ENCODE measurements at places on chromosomes 2 and 18. TPM values are rescaled to one million over a fixed set of nuclear protein-coding genes. Genes with fewer than 3 reads are reported as not detected.

GRCh38 chr18:30674596-30674995 lies 367.9 kb downstream of the DSC3 start:
- no peak for DNase-seq
- H3K27me3 ChIP-seq: no peaks in the 10 kb centered on the region
- H3K4me1 ChIP-seq: no peaks in the 10 kb centered on the region
- no peak overlapping the region for H3K27ac ChIP-seq

DNA sequence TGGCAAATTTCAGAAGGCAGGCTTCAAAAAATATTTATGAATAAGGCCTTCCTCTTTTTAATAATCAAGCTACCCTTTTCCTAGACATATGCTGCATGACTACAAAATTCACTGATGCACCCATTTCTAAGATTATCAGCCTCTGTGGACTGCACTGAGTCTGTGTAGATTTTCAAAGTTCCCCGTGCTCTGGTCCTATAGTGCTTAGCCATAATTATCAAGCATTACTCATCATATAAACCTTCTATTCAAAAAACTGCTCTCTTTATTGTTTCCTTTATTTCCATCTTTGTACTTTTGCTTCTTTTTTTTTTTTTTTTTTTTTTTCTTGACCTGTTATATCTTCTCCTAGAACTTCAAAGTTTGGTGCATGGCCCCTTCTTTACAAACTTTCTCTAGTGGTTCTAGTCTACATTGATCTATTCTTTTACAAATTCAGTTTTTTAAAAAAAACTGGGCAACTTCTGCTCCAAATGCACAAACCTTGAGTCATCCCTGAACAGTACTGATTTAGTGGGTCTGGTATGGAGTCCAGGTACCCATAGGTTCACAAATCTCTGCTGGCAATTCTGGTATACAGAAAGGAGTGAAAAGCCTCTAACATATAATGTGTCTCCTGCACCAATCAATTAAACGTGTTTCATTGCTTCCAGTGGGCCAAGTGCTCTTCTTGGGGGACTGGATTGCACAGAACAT lies 481.9 kb downstream of the NUP35 start:
- H3K4me1 ChIP-seq: no peaks in the 10 kb centered on the region
- no peak overlapping the region for H3K4me3 ChIP-seq
- H3K36me3 ChIP-seq: no peaks in the 10 kb centered on the region
- no peaks in the 10 kb centered on the region for H3K27me3 ChIP-seq
- no peak overlapping the region for H3K27ac ChIP-seq

DNA sequence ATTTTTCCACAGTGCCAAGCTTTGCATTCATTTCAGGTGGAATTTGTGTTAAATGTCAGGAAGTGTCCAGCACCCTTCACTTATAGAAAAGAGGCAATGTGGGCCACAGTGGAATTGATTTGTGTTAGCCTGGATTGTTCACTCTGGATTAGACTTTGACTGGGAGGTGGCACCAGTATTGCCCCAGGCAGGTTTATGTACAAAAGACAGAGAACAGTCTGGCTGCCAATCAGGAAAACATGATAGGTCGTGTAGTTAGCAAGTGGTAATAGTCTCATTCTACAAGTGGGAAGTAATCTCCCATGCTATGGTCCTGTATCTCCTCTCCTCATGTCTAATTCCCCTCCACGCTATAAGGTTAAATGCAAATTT lies 45.6 kb downstream of the RAB27B start:
- H3K36me3 ChIP-seq: no peaks in the 10 kb centered on the region
- no peak overlapping the region for H3K4me3 ChIP-seq
- peaks cover 5% of the 10 kb centered on the region for H3K4me1 ChIP-seq
- no peak overlapping the region for H3K27ac ChIP-seq

GRCh38 chr2:190528521-190529001 lies 6.0 kb downstream of the NEMP2 start:
- H3K27ac ChIP-seq: no peak overlapping the region
- peaks cover 77% of the 10 kb centered on the region for H3K4me1 ChIP-seq
- no peaks in the 10 kb centered on the region for H3K27me3 ChIP-seq
- peaks cover 14% of the 10 kb centered on the region for H3K36me3 ChIP-seq
- DNase-seq: no peak
- H3K4me3 ChIP-seq: no peak overlapping the region

- H3K4me3 ChIP-seq: no peak overlapping the region
- H3K36me3 ChIP-seq: no peaks in the 10 kb centered on the region
- no peaks in the 10 kb centered on the region for H3K4me1 ChIP-seq
- no peak overlapping the region for H3K27ac ChIP-seq
- DNase-seq: peak; percentile 4
Measured at GRCh38 chr2:127663566-127664064, 11.7 kb downstream of the LIMS2 start.

GRCh38 chr18:37395138-37395537 lies 170.5 kb downstream of the CELF4 start:
- DNase-seq: no peak
- no peaks in the 10 kb centered on the region for H3K36me3 ChIP-seq
- H3K4me3 ChIP-seq: no peak overlapping the region
- peaks cover 20% of the 10 kb centered on the region for H3K27me3 ChIP-seq
- no peaks in the 10 kb centered on the region for H3K4me1 ChIP-seq

DNA sequence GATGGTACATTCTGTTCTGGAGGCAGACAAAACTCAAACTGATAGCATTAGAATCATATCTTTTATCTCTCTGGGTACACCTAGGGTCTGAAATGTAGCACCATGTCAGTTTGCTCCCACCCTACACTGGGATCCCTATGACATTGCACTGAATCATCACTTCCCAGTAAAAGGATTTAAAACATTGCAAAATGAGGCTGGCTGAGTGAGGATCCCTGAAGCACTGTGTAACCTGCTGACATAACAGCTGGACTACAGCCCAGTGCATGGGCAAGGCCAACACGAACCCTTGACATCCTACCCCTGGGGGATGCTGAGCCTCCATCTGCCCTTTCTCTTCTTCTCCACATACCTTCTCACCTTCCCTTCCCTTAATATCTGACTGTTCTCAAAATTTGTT lies 253.2 kb downstream of the TTC32 start:
- H3K4me3 ChIP-seq: no peak overlapping the region
- H3K36me3 ChIP-seq: no peaks in the 10 kb centered on the region
- H3K27me3 ChIP-seq: no peaks in the 10 kb centered on the region
- H3K4me1 ChIP-seq: no peaks in the 10 kb centered on the region
- DNase-seq: no peak

- H3K27ac ChIP-seq: no peak overlapping the region
- H3K4me1 ChIP-seq: peaks cover 14% of the 10 kb centered on the region
- no peak overlapping the region for H3K4me3 ChIP-seq
- DNase-seq: no peak
Measured at GRCh38 chr18:58898010-58898799, 33.5 kb downstream of the ZNF532 start.

DNA sequence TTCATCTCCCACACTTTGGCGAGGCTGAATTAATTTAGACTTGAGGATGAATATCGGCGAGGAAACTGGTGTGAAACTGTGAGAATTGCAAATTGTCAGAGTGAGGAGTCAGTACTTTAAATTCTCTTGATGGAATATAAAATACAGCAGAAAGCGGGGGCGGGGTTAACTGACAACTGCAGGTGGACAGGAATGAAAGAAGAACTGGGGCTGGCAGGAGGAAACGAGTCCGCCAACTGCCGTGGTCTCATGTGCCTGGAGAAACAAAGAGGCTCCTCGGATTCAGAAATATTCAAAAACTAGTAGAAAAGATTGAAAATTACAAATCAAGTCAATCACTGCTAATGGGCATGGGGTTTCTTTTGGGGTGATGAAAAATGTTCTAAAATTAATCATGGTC lies 44.3 kb downstream of the MOGAT1 start:
- peaks cover 22% of the 10 kb centered on the region for H3K27me3 ChIP-seq
- H3K27ac ChIP-seq: no peak overlapping the region
- H3K4me3 ChIP-seq: no peak overlapping the region
- DNase-seq: no peak
- no peaks in the 10 kb centered on the region for H3K4me1 ChIP-seq
- no peaks in the 10 kb centered on the region for H3K36me3 ChIP-seq

DNA sequence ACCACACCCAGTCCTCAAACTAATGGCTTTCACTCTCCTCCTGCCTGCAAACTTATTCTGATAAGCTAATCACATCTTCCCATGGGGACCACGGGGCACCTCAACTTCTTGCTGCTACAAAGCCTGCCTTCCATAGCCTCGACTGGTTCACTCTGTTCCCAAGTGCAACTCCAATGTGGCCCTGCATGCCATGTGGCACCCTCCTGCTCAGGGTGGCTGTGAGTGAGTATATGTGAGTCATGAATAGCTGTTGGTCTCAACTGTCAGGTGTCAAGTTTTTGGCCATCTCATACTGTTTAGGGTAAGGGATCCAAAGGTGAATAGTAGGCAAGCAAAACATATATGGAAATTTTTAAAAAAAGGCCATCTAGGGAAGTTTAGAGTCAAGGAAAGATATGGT lies 276.1 kb upstream of the DCC start:
- H3K27me3 ChIP-seq: no peaks in the 10 kb centered on the region
- H3K36me3 ChIP-seq: no peaks in the 10 kb centered on the region
- no peak overlapping the region for H3K4me3 ChIP-seq
- no peaks in the 10 kb centered on the region for H3K4me1 ChIP-seq
- DNase-seq: no peak

DNA sequence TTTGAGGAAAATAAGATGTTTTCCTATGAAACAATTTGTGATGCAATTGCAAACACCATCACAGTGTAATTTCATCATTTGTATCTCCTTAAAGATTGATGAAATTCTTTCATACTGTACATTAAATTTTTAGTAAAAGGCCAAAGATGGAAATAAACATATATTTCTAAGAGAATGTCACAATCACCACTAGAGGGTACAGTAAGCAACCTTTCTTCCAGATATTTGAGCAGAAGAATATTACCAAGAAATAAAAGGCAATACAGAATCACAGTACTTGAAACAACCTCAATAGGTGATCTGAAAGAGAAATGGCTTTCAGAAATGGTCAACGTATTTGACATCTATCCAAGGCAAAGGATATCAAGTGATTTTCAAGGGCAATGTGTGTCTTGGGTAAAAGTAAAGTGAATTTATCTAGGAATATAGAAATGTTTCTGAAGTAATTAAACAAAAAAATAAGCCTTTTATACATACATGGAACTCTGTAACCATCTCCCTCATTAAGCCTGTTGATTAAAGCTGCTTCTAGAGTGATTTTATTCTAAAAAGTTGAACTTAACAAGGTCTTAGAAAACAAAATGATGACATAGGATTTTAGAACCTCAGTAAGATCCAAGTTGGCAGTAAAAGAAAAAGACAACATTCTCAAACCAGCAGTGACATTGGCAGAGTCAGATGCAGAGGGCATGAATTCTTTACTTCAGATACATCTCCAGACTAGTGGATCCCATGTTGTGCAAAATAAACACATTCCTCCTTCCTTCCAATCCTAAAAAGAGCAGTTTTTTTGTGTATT lies 90.3 kb upstream of the SESTD1 start:
- no peaks in the 10 kb centered on the region for H3K36me3 ChIP-seq
- no peak for DNase-seq
- no peak overlapping the region for H3K27ac ChIP-seq
- no peak overlapping the region for H3K4me3 ChIP-seq
- no peaks in the 10 kb centered on the region for H3K4me1 ChIP-seq

- no peak overlapping the region for H3K4me3 ChIP-seq
- no peak overlapping the region for H3K27ac ChIP-seq
- no peak for DNase-seq
- H3K27me3 ChIP-seq: no peaks in the 10 kb centered on the region
- H3K4me1 ChIP-seq: no peaks in the 10 kb centered on the region
Measured at GRCh38 chr18:4130734-4131719, 324.1 kb downstream of the DLGAP1 start.

- no peaks in the 10 kb centered on the region for H3K36me3 ChIP-seq
- DNase-seq: no peak
Measured at GRCh38 chr18:71902482-71902881, 641.7 kb downstream of the CBLN2 start.

GRCh38 chr2:237012004-237012403 lies 73.7 kb upstream of the COPS8 start:
- no peak for DNase-seq
- no peak overlapping the region for H3K27ac ChIP-seq
- H3K27me3 ChIP-seq: no peaks in the 10 kb centered on the region
- H3K4me3 ChIP-seq: no peak overlapping the region
- H3K36me3 ChIP-seq: no peaks in the 10 kb centered on the region
- H3K4me1 ChIP-seq: no peaks in the 10 kb centered on the region

DNA sequence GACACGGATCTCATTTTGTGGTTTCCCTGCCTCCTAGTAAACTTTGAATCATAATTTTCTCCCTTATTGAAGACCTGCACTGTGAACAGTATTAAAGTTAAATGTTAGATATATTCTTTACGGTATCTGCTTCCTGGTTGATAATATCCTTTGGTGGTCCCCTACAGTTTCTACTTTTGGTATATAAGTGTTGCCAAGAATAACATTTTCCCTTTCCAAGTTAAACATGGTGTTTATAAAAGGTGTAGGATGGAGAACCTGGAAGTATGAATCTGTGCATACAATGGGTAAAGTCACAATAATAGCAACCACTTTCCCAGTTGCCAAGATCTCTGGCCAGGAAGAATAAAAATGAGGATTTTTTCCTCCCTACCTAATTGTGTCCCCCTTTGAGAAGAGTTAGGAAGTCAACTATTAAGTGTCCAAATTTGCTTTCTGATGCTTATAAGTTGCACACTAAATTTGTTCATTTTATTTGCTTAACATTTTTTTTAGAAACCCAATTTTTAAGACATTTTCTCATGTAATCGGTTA lies 201.0 kb upstream of the STK17B start:
- peaks cover 4% of the 10 kb centered on the region for H3K4me1 ChIP-seq
- H3K27ac ChIP-seq: no peak overlapping the region
- H3K4me3 ChIP-seq: no peak overlapping the region
- no peak for DNase-seq
- peaks cover 3% of the 10 kb centered on the region for H3K36me3 ChIP-seq

- no peaks in the 10 kb centered on the region for H3K36me3 ChIP-seq
- H3K4me1 ChIP-seq: no peaks in the 10 kb centered on the region
- H3K27ac ChIP-seq: no peak overlapping the region
- no peaks in the 10 kb centered on the region for H3K27me3 ChIP-seq
Measured at GRCh38 chr2:163213661-163214081, 375.1 kb upstream of the KCNH7 start.

GRCh38 chr2:140892436-140892835 lies 1238.4 kb downstream of the LRP1B start:
- H3K4me1 ChIP-seq: no peaks in the 10 kb centered on the region
- no peak overlapping the region for H3K4me3 ChIP-seq
- H3K27ac ChIP-seq: no peak overlapping the region

CNDP1 gene
- not detected for total RNA-seq

MROH2A gene
- total RNA-seq: not detected

SKOR2 gene
- total RNA-seq: not detected

OTOS gene
- not detected for total RNA-seq

FER1L5 gene
- not detected for total RNA-seq

WDR33 gene
- 64.7 TPM for total RNA-seq

PLB1 gene
- total RNA-seq: 0.85 TPM

STARD6 gene
- not detected for total RNA-seq
